CD8-positive, alpha-beta T cell (primary cell): ENCODE measurements at places on chromosomes 7 and 10.
A peak's percentile ranks its signal among the peaks of the same experiment; 100 is the strongest.

DNA sequence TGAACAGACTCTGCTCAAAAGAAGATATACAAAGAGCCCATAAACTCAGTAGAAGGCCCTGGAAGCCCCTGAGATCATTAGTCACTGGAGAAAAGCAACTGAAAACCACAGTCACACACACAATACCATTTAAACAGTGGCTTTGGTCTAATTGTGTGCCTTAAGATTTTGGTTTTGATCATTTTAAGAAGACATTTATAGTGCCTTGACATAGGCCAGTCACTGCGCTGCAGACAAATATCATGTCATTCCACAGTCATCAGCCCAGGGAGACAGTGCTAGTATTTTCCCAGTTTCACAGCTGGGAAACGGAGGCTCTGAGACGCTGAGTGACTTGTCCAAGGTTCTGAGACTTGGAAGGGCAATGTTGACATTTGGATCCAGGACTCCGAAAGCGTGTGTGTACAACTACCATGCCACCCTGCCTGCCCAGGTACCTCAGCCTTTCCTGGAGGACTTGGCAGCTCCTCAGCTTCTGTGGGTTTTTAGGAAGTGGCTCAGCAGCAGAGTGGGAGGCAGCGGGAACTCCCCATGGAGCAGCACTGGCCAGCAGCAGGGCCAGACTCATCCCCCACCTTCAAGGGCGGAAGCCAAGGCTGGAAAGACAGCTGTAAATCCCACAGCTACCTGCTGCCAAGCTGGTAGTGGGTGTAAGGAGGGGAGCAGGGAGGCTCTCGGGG is 173.9 kb downstream of the WDR11 start:
- DNase-seq: no peak

DNA sequence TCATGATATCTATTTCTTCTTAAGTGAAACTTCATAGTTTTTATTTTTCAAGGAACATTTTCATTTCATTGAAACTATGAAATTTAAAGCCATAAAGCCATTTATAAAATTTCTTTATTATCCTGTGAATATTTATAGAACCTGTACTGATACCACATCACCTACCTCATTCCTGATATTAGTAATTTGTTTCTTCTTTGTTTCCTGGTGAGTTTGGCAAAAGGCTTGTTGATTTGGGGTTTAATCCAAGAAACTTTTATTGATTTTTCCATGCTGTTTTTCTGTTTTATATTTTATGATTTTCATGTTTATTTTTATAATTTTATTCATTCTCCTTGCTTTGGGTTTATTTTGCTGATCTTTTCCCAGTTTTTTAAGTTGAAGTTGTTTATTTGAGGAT is 669.4 kb downstream of the NXPH1 start:
- no peak for DNase-seq

GRCh38 chr10:104209575-104210198 is 22.5 kb downstream of the CFAP43 start:
- peak; percentile 55 for DNase-seq

- DNase-seq: no peak
These were observed 3.7 kb downstream of the ITPRIP start for GRCh38 chr10:104334561-104334960.

GRCh38 chr7:106392590-106392989 is 107.8 kb upstream of the NAMPT start:
- DNase-seq: no peak

- DNase-seq: no peak
These were observed 17.2 kb downstream of the CHST15 start for GRCh38 chr10:124076148-124076733.

GRCh38 chr7:151003572-151003971 is 12.8 kb downstream of the NOS3 start:
- no peak for DNase-seq

DNA sequence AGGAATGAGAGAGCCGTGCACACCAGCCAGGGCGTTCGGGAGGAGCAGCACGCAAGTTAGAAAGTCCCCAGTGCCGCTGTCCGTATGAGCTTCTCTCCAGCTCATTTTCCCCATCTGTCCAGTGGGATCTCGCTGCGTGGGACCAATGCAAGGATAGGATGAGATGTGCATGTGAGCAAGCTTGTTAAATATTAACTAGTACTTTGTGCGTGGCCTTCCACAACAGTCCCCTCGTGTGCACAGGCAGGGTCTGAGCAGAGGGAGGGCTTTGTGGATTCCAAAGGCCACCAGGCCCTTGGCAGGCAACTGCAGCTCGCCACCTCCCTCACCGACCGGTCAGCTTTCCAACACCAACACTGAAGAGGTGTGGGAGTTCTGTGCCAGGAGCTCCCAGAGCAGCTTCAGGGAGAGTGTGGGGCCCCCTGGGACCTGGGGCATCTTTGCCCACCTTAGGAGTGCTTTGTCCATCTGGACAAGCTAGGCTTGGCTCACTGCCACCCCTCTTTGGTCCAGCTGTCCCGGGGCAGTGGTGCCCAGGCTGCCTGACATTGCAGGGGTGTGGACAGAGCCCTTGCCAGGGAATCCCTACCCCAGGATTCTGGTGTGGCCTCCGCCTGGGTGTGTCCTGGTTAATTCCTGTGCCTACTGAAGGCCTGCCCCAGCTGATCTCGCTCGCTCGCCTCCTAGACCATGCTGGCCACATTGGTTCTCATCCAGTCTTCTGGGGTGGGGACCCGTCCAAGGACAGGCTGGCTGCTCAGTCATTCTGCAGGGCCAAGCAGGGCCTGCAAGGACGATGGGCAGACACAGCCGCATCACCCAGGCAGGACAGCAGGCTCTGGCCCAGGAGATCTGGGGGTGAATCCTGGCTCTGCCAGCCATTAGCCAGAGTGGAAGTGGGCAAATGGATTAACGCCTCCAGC is 5.3 kb downstream of the FAM20C start:
- no peak for DNase-seq

DNA sequence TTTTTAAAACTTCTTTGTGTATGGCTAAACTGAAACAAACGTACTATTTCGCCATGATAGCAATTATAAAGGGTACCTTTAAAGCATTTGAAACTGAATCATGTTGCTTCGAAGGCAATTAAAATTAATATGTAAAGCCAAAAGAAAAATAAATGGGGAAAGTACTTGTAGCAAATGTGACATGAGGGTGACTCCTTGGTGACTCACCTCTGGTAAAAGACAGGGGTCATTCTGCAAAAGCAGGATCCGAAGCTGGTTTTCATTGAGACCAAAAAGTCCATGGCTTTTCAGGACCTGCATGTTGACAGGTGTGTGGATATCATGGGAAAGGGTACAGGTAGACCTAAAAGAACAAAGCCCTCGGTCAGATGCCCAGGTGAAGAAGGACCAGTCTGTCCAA is 1.5 kb downstream of the ZC3HAV1L start:
- no peak for DNase-seq

DNA sequence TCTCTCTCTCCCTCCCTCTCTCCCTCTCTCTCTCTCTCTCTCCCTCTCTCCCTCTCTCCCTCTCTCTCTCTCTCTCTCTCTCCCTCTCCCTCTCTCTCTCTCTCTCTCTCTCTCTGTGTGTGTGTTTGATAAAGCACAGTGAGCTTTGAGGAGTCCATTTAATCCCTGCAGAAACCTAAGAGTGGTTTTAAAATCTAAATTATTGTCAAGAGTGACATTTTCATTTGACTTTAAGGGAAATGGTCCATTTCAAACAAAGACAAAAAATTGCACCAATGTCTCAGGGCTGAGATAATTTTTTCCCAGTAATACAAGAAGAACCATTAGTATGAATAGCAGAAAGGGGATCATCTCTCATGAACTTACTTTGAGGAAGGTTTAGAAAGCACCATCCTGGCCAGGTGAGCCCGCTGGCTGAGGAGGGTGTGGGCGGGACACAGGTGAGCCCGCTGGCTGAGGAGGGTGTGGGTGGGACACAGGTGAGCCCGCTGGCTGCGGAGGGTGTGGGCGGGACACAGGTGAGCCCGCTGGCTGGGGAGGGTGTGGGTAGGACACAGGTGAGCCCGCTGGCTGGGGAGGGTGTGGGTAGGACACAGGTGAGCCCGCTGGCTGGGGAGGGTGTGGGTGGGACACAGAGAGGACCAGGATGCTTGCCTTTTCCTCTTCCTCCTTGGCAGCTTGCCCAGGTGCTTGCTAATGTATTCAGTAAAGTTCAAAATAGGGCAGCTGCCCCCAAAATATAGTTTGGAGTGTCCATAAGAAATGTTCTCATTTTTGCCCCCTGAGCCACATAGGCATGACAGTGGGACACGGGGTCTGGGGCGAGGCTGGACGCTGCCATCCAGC is 125.0 kb downstream of the DNAJB6 start:
- DNase-seq: no peak

- no peak for DNase-seq
These were observed 44.6 kb upstream of the RSBN1L start for GRCh38 chr7:77651575-77652162.

GRCh38 chr7:42407021-42407710 is 170.2 kb upstream of the GLI3 start:
- DNase-seq: no peak

GRCh38 chr10:71838264-71839211 is 12.5 kb downstream of the PSAP start:
- DNase-seq: no peak

DNA sequence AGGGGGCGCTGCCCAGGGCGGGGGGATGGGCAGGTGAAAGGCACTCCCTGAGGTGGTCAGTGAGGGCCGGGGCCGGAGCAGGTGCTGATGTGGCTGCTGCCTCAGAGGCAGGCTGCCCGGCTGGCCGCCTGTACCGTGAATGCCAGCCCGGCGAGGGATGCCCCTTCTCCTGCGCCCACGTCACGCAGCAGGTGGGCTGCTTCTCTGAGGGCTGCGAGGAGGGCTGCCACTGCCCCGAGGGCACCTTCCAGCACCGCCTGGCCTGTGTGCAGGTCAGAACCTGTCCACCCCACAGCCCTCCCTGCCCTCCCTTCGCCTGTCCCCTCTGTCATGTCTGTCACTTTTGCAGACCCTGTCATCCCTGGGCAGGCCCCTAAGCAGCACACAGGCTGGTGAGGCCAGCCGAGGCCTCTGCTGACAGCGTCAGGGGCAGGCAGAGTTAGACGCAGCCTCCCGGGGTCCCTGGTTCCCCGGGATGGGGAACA is 21.9 kb upstream of the ZNF862 start:
- DNase-seq: no peak

GRCh38 chr7:98339043-98339442 is 57.6 kb downstream of the BRI3 start:
- DNase-seq: no peak

GRCh38 chr10:33566001-33566400 is 231.5 kb upstream of the NRP1 start:
- DNase-seq: no peak

- no peak for DNase-seq
These were observed 74.3 kb downstream of the SEMA3E start for GRCh38 chr7:83574616-83575015.

- DNase-seq: no peak
These were observed 17.0 kb upstream of the ADAMTS14 start for GRCh38 chr10:70655316-70655715.

GRCh38 chr7:108598914-108599580 is 29.4 kb downstream of the DNAJB9 start:
- DNase-seq: no peak

GRCh38 chr7:117006907-117007684 is 53.8 kb downstream of the ST7 start:
- no peak for DNase-seq

DNA sequence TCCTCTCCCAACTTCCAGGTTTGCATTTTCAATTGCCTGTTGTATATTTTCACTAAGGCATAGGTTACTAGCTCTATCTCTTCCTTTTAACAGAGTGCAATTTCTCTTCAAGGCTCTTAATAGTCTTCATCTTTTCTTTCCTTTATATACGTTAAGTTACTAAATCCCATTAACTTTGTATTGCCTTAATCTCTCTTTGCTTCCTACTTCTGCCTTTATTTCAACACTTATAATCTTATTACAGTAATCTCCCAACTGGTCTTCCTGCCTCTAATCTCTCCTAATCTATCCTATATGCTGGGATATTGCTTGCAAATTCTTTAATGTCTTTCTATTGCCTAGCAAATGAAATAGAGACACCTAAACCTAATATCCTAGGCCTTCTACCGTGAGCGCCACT is 26.1 kb downstream of the ST7 start:
- DNase-seq: no peak
